Posterior cingulate gyrus (tissue), 11 donors: ENCODE measurements at places on chromosomes 1 and 21.

GRCh38 chr1:16300436-16300835, 51.8 kb downstream of the FBXO42 start:
- DNase-seq = no peak

DNA sequence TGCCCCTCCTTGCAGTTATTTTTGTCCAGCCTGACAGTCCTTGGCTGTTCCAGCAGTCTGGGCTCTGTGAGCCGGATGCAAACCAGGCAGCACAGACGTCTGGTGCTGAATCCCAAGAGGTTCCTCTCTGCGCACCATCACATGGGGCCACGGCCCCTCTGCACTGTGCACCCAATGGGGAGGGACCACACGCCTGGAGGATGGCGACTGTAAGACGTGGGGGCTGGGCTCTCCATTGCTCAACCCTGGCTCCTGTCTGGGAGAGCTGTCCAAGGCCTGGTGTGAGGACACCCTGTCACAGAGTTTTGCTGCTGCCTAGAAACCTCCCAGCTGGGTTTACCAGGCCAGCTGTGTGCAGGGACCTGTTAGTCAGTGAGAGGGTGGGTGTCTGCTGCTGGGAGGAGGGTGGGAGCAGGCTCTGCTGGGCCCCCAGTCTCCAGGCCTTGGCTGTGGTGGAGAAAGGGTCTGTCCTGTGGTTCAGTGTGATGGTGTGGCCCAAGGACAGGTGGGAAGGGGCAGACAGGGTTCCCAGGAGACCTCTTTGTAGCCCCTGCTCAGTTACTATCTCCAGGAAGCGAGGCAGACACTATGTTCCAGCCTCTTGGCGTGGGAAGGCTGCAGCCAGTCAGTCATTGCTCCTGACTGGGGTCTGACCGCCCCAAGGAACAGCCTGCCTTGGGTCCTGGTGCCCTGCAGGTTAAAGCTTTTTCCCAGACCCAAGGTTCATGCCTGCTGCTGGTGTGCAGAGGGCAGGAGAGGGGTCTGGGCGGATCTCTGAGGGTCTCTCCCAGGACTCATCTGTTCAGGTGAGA, 13.8 kb downstream of the HEYL start:
- DNase-seq = no peak

DNA sequence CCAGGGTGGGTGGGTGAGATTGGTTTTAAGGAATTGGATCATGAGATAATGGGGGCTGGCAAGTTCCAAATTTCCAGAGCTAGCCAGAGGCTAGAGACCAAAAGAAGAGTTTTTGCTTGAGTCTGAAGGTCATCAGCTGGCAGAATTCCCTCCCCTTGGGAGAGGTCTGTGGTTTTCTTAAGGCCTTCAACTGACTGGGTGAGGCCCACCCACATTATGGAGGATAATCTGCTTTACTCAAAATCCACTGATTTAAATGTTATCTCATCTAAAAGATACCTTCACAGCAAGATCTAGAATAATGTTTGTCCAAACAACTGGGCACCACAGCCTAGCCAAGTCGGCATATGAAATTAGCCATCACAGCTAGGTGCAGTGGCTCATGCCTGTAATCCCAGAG, 156.4 kb downstream of the URB2 start:
- no peak for DNase-seq

DNA sequence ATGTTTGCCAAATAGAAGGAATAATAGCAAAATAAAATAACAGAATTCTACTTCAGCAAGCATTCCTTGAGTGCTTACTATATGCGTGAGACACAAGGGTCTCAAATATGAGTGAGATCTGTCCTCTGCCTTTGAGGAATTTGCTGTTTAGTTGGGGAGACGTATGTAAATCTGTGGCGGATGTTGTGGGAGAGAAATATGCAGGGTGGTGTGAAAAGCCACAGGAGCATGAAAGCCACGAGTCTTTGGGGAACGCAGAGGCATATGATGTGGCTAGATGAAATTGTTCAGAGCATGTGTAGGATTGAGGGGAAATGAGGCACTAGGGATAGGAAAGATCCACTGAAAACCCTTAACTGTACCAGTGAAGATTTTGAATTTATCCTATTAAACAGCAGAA, 244.4 kb downstream of the PBX1 start:
- no peak for DNase-seq

DNA sequence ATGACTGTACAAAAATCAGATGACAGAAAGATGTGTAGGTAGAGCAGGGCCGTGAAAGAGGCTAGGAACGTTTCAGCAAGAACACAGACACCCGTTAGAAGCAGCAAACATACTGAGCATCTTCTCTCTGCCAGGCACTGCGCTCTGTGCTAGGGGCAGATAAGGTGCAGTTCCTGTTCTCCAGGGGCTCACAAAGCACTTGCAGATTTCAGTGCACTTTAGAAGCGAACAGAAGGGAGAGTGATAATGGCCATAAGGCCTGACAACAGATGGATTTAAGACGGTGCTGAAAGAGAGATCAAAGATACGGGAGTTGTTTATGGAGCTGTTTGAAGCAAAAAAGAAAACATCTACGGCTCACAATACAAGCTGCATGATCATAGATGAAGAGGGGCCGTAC, 200.3 kb upstream of the FOXD3 start:
- DNase-seq = no peak

DNA sequence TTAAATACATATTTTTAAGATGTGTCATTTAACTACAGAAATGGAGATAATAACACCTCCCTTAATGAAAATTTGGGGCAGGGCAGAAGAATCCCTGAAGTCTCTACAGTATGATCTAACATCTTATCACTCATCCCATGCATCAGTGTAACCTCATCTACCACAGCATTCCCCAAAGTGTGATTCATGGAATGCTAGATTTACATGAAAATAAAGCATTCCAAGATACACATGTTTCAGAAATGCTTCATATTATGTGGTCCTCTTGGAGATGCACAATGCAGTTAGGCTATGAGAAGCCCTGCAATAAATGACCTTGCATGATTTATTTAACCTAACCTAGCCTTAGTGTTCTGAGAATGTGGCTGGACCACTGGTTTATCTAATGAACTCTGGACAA, 166.9 kb upstream of the SYT6 start:
- no peak for DNase-seq

DNA sequence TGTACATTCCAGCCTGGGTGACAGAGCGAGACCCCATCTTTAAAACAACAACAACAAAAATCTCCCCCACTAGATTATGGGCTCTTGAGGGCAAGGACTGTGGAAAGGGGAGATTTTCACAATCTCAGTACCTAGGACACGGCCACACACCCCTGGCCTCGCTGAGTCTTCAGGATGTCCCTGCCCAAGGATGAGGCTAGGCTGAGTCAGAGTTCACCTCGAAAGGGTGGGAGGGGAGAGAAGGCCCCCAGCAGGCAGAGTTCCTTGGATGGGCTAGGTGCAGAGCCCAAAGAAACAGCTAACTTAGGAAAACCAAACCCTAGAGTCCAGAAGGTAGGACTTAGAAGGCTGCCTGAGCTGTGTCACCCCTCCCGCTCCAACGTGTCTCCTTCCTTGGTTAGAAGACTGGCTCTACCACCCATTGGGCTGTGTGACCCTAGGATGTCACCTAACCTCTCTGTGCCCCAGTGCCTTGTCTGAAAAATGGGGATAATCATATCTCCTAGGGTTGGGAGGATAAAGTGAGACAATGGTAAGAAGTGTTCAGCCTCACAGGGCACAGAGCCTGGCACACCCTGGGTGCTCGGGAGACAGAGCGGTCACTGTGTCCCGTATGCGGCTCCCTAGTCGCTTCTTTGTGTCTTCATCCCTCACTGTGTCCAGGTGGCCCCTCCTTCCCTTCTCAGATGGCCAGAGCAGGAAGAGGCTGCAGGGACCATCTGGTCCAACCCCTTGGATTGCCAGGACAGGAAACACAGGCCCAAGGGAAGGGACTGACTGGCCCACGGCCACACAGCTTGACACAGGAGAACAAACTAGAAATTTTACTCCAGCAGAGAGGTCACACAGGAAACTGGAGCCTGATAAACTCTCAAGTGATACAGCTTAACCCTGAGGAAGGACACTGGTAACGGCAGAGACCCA, 11.2 kb downstream of the TRIM62 start:
- no peak for DNase-seq

DNA sequence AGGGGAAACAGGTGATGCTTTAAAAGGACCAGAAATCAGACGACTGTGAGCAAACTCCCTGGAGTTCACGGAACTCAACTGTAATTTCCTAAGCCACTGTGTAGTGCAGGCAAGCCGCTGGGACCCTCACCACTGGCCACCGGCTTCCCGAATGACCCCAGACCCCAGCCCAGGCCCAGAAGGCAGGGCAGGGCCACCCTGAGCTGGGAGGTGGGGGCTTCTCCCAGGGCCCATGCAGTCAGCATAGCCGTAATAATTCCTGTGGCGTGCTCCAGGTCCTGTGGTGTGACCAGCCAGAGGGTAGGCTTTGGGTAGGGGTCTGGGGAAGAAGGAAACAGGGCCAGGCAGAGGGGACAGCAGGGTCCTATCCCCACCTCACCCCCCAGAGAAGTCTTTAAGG, 3.5 kb upstream of the ARF1 start:
- DNase-seq = no peak

GRCh38 chr1:8047112-8047511, 21.0 kb upstream of the ERRFI1 start:
- no peak for DNase-seq

GRCh38 chr1:213874789-213875188, 113.0 kb upstream of the PROX1 start:
- DNase-seq = no peak

DNA sequence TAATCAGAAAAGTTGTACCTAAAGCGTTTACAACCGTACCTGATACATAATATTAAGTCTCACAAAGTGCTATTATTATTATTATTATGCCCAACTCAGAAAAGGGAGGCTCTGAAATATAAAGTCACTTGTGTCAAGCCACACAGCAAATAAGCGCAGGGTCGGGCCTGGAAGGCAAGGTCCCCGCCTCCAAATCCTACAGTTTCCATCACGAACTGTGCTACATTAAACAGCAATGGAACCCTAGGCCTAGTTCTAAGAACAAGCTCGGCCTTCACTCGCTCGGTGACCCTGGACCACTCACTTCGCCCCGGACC, 549 bp downstream of the PARS2 start:
- no peak for DNase-seq

DNA sequence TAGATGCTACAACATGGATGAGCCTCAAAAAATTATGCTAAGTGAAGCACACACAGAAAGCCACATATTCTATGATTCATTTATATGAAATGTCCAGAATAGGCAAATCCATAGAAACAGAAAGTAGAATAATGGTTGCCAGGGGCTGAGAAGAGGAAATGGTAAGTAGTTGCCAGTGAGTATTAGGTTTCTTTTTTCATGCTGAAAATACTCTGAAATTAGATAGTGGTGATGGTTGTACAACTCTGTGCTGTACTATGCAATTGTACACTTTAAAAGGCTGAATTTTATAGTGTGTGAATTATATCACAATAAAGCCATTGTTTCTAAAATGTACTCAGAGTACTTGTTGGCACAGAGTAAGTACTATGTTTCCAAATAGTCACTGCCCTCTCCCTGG, 15.5 kb upstream of the GFI1 start:
- DNase-seq = no peak

DNA sequence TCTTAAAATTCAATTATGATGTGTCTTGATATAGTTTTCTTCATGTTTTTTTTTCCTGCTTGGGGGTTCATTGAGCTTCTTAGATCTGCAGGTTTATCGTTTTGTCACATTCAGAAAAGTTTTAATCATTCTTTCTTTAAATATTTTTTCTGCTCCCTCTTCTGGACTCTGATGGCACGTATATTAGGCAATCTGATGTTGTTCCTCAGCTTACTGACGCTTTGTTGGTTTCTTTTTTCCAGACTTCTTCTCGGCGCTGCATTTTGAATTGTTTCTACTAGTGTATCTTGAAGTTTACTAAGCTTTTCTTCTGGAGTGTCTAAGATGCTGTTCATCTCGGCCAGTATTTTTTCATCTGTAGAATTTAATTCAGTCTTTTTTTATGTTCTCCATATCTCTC, 44.8 kb upstream of the FMOD start:
- DNase-seq = no peak

DNA sequence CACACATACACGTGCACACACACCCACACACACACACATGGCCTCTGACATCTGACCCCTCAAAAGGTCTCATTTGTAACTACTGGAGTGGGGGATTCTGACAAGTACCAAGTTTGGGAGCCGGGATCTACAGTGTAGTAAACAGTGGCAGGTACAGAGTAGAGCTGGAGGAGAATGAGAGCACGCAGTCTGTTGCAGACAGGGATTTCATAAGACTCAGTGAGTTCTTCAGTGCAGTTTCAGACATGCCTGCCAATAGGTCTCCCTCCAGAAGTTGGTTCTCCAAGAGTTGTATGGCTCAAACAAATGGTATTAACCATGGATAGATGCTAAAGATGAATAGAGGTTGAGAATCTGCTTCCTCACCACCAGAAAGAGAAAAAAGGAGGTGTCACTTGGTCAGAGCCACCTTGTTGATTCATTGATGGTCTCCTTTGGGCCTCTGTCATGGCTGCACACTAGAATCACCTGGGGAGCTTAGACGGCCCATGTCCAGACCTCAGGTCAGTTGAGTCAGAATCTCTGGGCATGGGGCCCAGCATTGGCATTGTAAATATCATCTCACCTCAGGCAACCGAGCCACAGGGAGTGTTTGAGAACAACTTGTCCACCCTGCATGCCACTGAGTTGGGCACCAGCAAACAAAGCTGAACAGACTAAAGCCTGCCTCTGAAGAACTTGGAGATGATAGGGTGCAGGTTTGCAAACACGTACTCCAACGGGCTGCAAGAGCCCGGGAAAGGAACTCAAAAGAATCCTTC, 122.1 kb downstream of the EDEM3 start:
- no peak for DNase-seq

DNA sequence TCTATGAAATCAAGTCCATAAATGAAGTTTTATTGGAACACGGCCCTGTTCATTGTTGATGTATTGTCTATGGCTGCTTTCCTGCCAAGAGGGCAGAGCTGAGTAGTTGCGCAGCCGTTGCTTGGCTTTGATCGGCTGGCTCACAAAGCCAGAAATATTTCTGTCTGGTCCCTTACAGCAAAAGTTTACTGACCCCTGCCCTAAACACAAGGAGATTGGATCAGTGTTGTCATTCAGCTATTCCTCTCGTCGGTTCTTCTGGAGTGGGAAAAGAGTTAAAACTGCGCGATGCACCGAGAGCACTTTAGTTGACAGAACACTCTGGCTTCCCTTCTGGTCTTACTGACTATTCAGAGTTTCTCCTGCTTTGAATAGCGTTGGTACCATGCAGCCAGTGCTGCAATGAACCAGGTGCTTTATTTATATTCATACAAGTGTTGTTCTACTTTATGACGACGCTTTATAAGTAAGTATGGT, 868 bp downstream of the ZBTB40 start:
- DNase-seq = peak; percentile 13

GRCh38 chr1:108718927-108719655, 6.4 kb downstream of the FNDC7 start:
- DNase-seq = no peak

GRCh38 chr1:7454052-7454815, 316.9 kb upstream of the VAMP3 start:
- DNase-seq = no peak

GRCh38 chr1:182240085-182240484, 151.5 kb downstream of the GLUL start:
- no peak for DNase-seq

DNA sequence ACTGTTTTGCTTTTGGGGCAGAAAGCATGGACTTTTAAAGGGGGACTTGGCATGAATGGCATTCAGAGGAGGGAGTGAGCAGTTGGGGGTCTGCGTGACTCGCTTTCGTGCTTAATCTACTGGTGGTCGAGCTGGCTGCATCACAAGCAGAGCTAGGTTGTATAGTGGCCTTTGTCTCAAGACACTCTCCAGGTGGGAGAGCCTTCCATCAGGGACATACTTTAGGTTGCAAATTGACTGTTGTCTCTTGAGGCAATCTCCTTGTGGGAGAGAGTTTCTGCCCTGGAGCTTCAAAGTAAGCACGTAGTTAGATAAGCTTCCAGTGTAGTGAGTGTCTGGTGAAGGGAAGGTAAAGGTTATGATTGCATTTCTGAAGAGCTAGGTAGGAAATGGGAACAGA, 93.9 kb downstream of the C1orf21 start:
- no peak for DNase-seq
